Ovary (tissue), 10 donors: ENCODE measurements at places on chromosomes 13 and 19. TPM values are rescaled to one million over a fixed set of nuclear protein-coding genes. Genes with fewer than 3 reads are reported as not detected.

The KCNN4 gene
- 9.1 TPM for total RNA-seq

- no peak for DNase-seq
- H3K4me1 ChIP-seq = peaks cover 6% of the 10 kb centered on the region
- H3K4me3 ChIP-seq = no peak overlapping the region
- no peaks in the 10 kb centered on the region for H3K27me3 ChIP-seq
- H3K36me3 ChIP-seq = no peaks in the 10 kb centered on the region
Measured at GRCh38 chr13:114107686-114108081, 24.7 kb downstream of the RASA3 start.

GRCh38 chr13:112902101-112902651 is 66.8 kb upstream of the MCF2L start:
- no peaks in the 10 kb centered on the region for H3K4me1 ChIP-seq
- H3K36me3 ChIP-seq = no peaks in the 10 kb centered on the region
- no peak for DNase-seq
- no peak overlapping the region for H3K27ac ChIP-seq

The IGFL4 gene
- total RNA-seq = not detected

The RUBCNL gene
- total RNA-seq = 1.5 TPM

- H3K4me1 ChIP-seq = no peaks in the 10 kb centered on the region
- no peaks in the 10 kb centered on the region for H3K36me3 ChIP-seq
- H3K4me3 ChIP-seq = no peak overlapping the region
- H3K27ac ChIP-seq = no peak overlapping the region
- no peaks in the 10 kb centered on the region for H3K27me3 ChIP-seq
- DNase-seq = no peak
Measured at GRCh38 chr13:58085819-58086218, 454.3 kb downstream of the PCDH17 start.

DNA sequence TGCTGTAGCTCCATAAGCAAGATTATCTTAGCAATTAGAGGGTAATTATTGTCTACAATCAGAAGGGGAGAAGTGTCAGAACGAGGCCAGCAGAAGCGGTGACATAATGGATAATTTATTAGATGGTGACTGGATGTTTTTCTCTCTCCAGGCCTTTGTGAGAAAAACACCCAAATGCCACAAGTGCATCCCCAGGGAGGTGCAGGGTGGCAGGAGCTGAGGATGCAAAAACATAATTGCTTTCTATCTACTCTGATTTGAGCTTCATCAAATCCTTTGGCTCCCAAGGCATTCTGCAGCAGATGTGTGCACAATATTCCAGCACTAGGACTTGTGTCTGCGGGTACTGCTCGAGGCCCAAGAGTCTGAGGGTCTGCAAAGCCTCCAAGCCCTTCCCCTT is 220.1 kb upstream of the SERP2 start:
- no peaks in the 10 kb centered on the region for H3K36me3 ChIP-seq
- H3K4me3 ChIP-seq = no peak overlapping the region
- no peak for DNase-seq
- peaks cover 6% of the 10 kb centered on the region for H3K4me1 ChIP-seq
- no peaks in the 10 kb centered on the region for H3K27me3 ChIP-seq

- no peak overlapping the region for H3K27ac ChIP-seq
- no peaks in the 10 kb centered on the region for H3K36me3 ChIP-seq
- H3K27me3 ChIP-seq = peaks cover 4% of the 10 kb centered on the region
- DNase-seq = no peak
Measured at GRCh38 chr19:4580961-4581665, 21.6 kb upstream of the SEMA6B start.

GRCh38 chr13:89695343-89696257 is 1651.9 kb upstream of the MIR17HG start:
- H3K36me3 ChIP-seq = no peaks in the 10 kb centered on the region
- H3K4me1 ChIP-seq = no peaks in the 10 kb centered on the region
- no peak overlapping the region for H3K4me3 ChIP-seq
- no peaks in the 10 kb centered on the region for H3K27me3 ChIP-seq
- no peak overlapping the region for H3K27ac ChIP-seq

- no peak overlapping the region for H3K27ac ChIP-seq
- no peaks in the 10 kb centered on the region for H3K27me3 ChIP-seq
- no peaks in the 10 kb centered on the region for H3K36me3 ChIP-seq
- H3K4me3 ChIP-seq = no peak overlapping the region
Measured at GRCh38 chr13:48585456-48585840, 52.6 kb upstream of the RCBTB2 start.

DNA sequence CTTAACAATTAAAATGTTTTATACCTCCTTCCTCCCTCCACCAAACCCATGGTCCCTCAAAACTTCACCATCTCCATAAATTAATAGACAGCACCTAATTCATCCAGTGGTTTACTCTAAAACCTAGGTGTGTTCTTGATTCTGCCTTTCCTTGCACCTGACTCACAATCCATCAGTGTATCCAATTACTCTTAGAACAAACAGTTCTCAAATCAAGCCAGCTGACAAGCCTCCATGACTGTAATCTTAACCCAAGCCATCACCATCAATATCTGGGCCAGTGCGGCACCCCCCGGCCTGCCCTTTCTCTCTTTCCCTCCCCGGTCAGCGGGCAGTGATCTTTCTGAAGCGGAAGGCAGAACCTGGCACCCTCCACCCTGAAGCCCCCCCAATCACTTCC is 75.6 kb downstream of the TNFRSF19 start:
- no peak for DNase-seq
- no peaks in the 10 kb centered on the region for H3K4me1 ChIP-seq
- H3K27ac ChIP-seq = no peak overlapping the region
- no peaks in the 10 kb centered on the region for H3K27me3 ChIP-seq
- no peak overlapping the region for H3K4me3 ChIP-seq
- H3K36me3 ChIP-seq = no peaks in the 10 kb centered on the region

The IZUMO2 gene
- not detected for total RNA-seq

DNA sequence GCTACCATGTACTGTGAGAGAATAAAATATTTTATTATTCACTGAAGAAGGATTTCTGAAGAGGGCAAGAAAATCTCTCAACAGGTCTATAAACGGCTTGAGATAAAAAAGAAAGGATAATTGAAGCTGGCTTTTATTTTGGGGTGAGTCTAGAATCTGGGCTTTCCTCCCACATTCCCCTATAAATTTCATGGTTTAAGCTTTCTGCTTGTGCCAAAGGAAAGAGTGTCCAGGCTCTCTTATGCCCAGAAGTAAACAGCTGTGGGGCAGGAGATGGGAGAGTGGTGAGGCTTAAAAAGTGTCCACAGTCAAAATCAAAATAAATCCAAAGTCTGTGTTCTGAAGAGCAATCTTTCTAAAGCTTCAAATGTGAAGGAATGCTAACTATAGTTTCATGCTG is 942.2 kb upstream of the MIR17HG start:
- no peaks in the 10 kb centered on the region for H3K27me3 ChIP-seq
- no peak overlapping the region for H3K27ac ChIP-seq
- no peak overlapping the region for H3K4me3 ChIP-seq

DNA sequence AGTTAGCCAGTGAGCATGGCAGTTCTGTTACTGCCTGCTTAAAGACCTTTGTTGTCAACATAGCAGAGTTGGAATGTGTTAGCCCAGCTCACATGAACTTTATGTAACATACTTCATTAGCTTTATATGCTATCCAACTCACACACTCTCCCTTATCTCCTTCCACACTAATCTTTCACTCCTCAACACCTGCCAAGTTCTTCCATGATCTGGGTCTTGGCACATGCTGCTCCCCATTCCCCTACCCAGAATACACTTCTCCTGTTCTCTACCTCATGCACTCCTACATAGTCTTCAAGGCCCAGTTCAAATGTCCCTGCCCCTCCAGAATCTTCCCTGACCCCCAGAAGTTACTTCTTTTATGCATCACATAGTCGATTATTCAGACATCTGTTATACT is 179.3 kb downstream of the KATNAL1 start:
- no peak overlapping the region for H3K27ac ChIP-seq
- peaks cover 6% of the 10 kb centered on the region for H3K4me1 ChIP-seq
- DNase-seq = no peak
- H3K36me3 ChIP-seq = no peaks in the 10 kb centered on the region
- H3K4me3 ChIP-seq = no peak overlapping the region
